H1 (cell line): ENCODE measurements at places on chromosomes 1 and 21. TPM values are rescaled to one million over a fixed set of nuclear protein-coding genes. Genes with fewer than 3 reads are reported as not detected.

DNA sequence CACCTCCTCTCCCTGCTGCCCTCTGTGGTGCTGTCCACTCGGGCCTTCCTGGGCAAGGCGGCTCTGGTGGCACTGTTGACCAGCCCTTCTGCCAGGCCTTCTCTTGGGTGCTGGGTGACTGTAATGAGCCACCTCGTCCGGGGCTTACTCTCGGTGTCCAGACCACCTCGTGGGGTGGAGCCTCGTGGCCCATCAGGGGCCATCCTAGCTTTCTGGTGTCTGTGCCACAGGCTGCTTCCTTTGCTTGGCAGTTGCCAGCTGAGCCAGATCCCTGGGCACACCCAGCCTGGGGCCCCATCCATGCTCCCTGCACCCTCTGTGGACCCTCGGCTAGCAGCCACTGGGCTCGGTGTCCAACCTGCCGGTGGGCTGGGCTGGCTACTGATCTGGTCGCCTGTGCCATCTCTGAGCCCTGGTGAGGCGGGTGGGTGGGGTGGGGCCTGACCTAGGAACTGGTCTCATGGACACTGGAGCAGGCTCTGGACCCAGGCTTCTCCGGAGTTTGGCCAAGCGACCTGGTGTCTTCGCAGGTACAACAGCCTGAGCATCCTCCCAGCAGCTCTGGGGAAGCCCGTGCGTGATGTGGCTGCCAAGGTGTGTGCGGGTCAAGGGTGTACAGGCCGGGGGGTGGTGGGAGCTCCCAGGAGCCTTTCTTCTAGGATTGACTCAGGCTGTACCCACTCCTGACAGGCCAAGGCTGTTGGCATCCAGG, 1.4 kb downstream of the PRXL2B start:
- no peak overlapping the region for H3K27ac ChIP-seq
- H3K4me3 ChIP-seq: no peak overlapping the region
- H3K36me3 ChIP-seq: peaks cover 8% of the 10 kb centered on the region; the same call in 1 of the 2 replicates
- no peaks in the 10 kb centered on the region for H3K27me3 ChIP-seq
- H3K4me1 ChIP-seq: peaks cover 9% of the 10 kb centered on the region

DNA sequence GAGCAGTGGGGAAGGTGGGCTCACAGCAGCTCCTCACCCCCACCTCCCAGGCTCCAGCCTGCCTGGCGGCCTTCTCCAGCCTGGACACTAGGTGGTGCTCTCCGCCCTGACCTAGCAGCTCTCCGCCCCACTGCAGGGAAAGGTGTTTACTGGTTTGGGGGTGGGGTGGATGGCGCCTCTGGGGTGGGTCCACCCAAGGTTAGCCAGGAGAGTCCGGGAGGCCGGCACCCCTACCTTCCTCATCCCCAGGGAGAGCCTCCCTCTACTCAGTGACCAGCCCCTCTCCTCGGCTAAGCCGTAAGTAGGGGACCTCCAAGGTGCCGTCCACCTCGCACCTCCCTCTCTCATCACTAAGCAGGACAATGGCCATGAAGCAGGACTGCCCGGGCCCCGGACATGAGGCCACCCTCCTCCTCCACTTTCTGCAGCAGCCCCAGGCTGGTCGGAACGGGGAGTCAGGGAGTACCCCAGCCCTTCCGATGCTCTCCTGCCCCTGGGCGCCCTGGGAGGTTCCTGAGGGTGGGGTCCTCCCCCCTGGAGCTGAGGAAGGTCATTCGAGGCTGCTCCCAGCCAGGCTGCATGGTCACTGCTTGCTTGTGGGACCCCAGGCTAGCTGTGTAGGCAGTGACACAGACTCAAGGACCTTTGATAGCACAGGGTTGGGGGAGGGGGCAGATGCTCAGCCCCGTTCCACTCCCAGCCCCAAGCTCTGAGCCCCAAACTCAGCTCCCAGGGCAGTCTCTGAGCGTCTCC, 101.4 kb upstream of the VAMP3 start:
- no peaks in the 10 kb centered on the region for H3K36me3 ChIP-seq
- H3K27me3 ChIP-seq: no peaks in the 10 kb centered on the region
- peaks cover 13% of the 10 kb centered on the region for H3K4me1 ChIP-seq
- DNase-seq: peak; percentile 43
- H3K4me3 ChIP-seq: peak overlapping the region; percentile 19; the same call in 1 of the 2 replicates
- H3K27ac ChIP-seq: no peak overlapping the region

DNA sequence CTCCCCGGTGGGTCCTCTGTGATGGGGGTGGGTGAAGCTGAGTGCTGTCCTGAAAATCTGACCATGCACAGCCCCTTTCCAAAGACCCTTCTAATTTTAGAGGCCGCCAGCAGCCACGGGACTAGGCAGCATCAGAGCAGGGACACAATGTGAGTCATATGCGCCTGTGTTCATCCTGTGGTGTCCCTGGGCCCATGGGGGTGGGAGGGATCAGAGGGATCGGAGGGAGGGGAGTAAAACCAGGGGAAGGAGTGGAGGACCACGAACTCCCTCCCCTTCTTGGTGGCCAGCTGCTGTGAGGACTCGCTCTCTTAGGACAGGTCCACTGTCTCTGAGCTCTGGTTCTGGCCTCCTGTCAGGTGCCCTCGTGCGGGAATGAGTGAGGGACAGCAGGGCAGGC, 61.5 kb downstream of the ADARB1 start:
- no peaks in the 10 kb centered on the region for H3K4me1 ChIP-seq
- H3K27ac ChIP-seq: no peak overlapping the region
- DNase-seq: no peak
- H3K4me3 ChIP-seq: no peak overlapping the region

GRCh38 chr1:240649733-240650721, 38.1 kb upstream of the GREM2 start:
- no peak for DNase-seq
- no peaks in the 10 kb centered on the region for H3K4me1 ChIP-seq
- H3K4me3 ChIP-seq: no peak overlapping the region
- H3K36me3 ChIP-seq: no peaks in the 10 kb centered on the region
- H3K27ac ChIP-seq: no peak overlapping the region

GRCh38 chr21:39660191-39660980, 47.6 kb downstream of the B3GALT5 start:
- peaks cover 3% of the 10 kb centered on the region for H3K4me1 ChIP-seq
- H3K4me3 ChIP-seq: no peak overlapping the region
- H3K36me3 ChIP-seq: peaks cover 43% of the 10 kb centered on the region
- no peak for DNase-seq
- H3K27me3 ChIP-seq: no peaks in the 10 kb centered on the region

PTAFR gene
- 1.2 TPM in 2 replicates for total RNA-seq

ANGPTL1 gene
- not detected in 2 replicates for total RNA-seq

TMPRSS2 gene
- 9.2 and 13.2 TPM in 2 replicates for total RNA-seq

OR2T11 gene
- not detected in 2 replicates for total RNA-seq
